ENCODE measurements at places on chromosomes 3 and 15.

DNA sequence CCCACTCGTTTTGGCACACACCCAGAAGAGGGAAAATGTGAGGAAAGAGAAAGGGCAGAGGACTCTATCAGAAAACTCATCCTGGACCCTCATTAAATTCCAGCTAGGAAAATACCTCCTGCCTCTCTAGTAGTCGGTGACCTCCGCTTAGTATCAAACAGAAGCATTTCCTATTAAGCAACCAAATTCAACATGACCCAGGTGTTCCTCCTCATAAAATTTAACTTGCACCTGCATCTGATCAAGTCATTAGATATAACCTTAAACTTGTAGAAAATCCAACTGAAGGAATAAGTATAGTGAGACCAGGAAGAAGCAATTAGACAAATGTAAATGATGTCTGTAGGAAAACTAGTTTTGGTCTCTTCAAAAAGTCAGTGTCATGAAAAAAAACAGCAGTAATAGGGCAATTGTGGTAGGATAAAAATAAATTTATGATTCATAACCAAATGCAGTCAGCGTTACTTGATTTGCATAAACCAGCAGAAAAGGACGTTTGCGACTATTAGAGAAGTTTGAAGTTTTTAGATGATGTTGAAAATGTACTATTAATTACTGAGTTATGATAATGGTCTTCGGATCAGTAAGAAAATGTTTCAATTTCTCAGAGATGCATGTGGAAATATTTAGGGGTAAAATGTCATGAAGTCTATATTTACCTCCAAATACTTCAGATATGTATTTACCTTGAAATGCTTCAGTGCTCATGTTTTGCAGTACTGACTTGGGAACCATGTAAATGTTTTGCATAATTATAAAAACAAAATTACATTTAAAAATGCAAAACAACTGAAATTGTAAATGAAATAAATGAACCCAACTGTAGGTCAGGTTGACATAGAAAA, 44.6 kb downstream of the LDHAL6B start:
- DNase-seq = no peak

DNA sequence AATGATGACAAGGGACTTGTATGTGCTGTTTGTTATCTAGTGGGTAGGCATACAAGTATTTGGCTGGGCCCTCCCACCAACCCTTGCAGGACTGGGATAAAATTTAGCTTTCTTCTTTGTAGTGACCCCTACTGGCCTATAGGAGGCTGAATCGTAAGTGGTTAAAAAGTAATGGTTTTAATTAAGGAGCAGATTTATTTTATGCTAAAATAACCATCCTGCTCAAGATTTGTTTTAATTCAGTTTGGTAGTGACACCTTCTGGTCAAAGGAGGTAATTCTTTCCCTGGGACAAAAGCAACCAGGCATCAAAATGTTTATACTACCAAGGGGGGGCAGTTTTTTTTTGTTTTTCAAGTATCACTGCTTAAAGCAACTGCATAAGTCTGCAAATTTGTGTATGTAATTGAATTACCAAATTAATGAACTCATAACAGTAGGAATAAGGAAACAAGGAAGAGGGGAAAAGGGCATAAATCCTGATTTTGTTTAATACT, 70.7 kb downstream of the TOP2B start:
- DNase-seq = no peak

DNA sequence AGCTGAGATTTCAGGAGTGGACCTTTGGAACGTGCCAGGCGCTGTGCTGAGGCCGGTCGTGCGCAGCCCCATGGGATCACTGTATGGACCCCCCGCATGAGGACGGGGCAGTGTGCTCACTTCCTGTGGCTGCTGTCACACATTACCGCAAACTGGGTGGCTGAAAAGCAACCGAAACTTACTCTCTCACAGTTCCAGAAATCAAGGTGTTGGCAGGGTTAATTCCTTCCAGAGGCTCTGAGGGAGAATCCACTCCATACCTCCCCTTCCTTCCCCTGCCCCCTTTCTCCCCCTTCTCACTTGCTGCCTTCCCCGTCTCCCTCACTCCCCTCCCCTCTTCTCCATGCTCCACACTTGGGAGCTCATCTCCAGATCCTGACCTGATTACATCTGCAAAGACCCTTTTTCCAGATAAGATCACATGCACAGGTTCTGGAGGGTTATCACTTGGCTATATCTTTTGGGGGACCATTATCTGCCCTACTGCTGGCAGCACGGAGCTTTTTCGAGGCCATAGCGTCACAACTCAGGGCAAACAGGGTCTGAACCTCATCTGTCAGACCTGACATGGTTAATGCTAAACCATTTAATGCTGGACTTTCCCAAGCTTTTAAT, 41.2 kb downstream of the KLF13 start:
- DNase-seq = no peak

DNA sequence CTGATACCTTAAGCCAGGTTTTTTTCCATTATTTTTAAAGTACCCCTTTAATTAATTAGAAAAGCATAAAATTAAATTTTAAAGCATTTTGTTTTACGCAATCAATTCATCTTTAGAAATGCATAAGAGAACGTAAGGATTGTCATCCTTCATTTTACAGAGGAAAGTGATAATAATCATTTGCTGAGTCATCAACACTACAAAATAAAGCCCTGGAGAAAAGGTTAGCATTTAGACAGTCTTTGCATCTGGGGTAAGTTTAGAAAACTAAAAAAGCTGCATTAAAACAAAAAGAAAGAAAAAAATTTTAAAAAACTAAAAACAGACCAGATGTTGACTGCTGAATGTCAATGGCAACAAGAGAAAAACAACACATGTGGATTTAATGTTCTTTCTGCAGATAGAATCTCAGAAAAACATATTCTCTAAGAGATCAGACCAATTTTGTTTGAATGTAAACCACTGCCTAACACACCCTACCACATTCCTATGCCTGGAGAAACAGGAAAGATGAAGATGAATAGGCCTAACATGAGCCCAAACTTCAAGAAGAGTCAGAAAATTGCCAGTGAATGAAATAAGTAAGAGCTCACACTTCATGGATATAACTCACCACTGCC, 59.9 kb downstream of the SUCNR1 start:
- DNase-seq = no peak

DNA sequence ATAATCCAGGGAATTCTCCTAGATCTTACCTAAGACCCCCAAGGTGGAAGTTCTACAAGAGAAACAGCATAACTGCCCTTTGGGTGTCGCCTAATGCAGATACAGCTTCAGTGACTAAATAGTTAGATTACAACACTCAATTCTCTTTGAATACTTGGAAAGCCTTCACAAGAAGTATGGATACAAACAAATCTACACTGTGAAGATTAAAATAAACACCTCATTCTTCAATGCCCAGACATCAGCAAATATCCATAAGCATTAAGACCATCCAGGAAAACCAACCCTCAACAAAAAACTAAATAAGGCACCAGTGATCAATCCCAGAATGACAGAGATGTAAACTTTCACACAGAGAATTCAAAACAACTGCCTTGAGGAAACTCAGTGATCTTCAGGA, 963.2 kb downstream of the PLOD2 start:
- DNase-seq = no peak

- DNase-seq = no peak
Measured at GRCh38 chr3:66272016-66272415, 51.2 kb downstream of the SLC25A26 start.

- no peak for DNase-seq
Measured at GRCh38 chr3:86995537-86995936, 4.6 kb upstream of the VGLL3 start.

- DNase-seq = no peak
Measured at GRCh38 chr3:40302784-40303183, 6.7 kb upstream of the EIF1B start.

- DNase-seq = no peak
Measured at GRCh38 chr15:86725628-86726027, 646.0 kb downstream of the AGBL1 start.

DNA sequence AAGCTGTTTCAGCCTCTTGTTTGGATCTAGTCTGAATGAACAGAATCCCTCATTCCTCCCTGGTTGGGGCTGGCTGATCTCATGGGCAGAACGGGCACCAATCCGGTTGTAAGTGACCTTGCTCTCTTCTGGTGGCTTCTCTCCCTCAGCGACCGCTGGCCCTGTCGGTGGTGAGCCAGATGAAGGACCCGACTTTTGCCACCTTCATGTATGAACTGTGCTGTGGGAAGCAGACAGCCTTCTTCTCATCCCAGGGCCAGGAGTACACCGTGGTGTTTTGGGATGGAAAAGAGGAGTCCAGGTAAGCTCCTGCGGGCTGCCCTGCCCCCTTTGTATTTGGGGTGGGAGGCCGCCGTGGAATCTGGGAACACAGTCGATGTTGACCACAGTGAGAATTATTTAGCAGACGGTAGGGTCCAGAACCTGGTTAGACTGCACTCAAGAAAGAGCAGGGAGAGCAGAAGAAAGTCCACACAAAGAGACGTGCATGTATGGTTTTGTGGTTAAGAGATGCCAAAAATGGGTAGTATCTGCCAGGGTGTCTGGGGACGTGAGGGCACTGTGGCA, 138.8 kb downstream of the LRRK1 start:
- no peak for DNase-seq

DNA sequence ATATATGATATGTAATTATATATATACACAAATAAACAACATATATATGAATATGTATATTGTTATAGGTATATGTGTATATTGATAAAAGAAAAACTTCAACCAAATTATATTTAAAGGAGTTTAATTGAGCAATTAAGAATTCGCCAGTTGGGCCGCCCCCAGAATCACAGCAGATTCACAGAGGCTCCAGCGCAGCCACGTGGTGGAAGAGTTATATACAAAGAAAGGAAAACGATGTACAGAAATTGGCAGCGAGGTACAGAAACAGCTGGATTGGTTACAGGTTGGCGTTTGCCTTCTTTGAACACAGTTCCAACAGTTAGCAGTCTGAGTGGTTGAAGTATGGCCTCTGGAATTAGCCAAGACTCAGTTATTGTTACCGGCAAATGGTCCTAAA, 137.3 kb upstream of the SLC24A5 start:
- DNase-seq = no peak

GRCh38 chr3:1092061-1092460, 763 bp upstream of the CNTN6 start:
- no peak for DNase-seq

GRCh38 chr3:40677321-40677720, 152.6 kb downstream of the ZNF621 start:
- no peak for DNase-seq

DNA sequence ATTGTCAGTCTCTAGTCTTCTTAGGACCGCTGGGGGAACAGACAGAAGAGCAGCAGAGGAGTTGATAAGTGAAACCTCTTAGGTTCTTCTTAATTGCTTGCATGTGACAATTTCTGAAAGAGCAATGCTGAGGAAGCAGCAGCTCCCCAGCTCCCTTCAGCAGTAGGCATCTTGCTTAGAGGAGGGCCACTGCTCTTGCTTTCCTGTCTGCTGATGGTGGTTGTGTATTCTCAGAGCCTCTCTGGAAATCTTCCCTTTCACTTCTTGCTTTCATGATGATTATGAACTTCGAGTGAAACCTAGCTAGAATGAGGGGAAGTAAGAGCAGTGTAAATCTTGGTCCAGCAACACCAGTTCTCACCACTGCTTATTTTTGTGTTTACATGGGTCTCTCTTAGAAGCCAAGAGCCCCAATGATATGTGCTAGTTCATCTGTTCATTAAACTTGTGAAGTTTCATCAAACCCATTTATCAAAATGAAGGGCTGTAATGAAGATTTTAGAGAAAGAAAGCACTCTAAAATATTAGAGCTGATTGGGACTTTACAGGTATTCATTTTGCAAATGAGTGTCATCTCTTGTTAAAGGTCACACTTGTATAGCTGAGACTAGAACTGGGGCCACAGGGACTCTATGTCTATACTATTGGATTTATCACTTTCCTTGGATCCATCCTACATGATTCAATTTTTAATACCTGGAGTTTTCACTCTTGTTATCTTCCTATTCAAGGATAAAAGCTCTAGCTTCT, 246.7 kb downstream of the LPP start:
- DNase-seq = no peak

DNA sequence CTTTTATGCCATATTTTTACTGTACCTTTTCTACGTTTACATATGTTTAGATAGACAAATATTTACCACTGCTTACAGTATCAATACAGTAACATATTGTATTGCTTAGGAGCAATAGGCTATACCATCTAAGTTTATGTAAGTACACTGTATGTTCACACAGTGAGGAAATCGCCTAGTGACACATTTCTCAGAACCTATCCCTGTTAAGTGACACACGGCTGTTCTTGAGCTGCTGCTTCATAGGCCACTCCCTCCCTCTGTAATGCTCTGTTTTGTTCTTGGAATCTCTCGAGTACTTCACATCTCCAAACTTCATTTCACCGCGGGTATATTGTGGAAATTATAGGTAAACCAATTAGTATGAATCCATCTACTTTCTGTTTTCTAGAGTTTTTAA, 13.4 kb upstream of the SELENOT start:
- DNase-seq = no peak

GRCh38 chr3:126557761-126558160, 971 bp downstream of the C3orf22 start:
- DNase-seq = no peak

DNA sequence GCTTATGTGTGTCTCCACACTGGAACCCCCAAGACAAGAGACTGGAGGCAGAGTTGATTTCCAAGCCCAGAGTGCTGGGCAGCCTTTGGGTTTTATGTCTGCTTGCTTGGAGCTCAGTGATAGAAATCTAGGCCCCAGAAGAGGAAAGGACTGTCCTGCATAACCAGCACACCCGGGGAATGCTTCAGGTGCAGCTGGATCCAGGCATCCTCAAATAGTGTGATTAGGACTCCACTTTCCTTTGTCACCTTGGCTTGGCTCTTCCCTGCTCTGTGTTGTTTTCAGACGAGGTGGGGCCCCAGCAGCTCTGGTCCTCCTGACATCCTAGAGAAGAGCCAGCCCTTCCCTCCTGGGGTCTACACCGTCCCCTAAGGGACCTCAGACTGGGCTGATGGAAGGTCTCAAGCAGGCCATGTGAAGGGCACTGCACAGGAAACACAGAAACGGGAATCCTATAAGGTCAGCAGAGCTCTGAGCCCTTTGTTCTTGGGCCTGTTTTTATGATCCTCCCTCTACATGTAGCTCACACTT, 143.7 kb downstream of the TJP1 start:
- no peak for DNase-seq

- DNase-seq = no peak
Measured at GRCh38 chr15:77032052-77032646, 37.2 kb downstream of the PSTPIP1 start.

DNA sequence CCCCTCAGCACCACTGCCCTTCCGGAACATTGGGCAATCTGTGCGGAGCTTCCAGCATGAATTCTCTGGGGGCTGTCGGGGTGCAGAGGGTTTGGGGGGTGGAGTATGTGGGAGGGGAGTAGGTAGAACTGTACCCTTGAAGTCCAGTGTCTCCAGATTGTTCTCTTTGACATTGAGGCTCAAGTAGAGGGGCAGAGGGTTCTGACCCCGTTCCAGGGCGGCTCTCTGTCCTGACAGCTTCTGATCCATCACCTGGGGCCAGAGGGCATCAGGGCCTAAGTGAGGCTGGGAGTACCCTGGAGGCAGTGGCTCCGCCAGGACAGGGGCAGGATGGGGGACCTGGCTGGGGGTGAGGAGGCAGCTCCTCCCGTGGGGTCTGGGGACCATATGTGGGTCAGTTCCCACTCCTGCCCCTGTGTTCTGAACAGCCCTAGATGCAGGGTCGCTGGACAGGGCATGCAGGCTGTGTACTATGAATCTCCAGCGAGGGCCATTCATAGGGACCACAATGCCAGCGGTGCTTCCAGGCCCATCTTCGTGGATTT, 22.1 kb downstream of the PLA2G4D start:
- no peak for DNase-seq

Data from activated CD8-positive, alpha-beta memory T cell treated with anti-CD3 and anti-CD28 coated beads for 4 hours (primary cell).